ENCODE measurements at places on chromosomes 3 and 15.

- DNase-seq, result no peak
These were observed 22.1 kb downstream of the TYRO3 start for GRCh38 chr15:41581110-41581509.

DNA sequence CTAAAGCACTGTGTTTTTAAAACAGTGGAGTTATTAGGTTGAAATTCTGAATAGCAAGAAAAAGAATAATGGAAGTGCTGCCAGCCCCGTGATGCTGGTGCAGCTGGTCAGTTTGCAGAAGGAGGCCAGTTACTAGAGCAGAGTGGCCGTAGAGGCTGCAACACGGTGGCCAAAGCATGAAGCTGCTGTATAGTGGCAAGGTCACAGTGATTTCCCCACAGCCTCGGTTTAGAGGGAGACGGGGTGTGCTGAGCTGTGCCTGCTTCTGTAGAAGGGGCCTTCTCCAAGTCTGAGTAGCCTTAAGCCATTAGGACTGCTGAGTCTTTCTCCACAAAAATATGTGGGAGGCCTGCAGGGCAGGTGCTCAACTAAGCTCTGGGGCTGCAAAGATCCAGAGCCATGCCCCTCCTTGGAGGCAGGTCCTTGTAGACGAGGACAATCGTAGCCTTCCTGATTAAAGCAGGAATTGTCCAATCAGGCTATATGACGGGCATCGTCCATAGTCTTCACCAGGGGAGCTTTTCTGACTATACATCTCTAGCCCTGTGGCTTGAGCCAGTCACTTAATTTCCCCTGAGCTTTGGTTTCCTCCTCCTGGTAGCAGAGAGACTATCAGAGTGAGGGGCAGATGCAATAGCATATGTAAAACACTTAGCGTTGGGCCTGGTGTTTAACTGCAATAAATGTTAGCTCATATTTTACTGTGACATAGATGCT lies 151.6 kb downstream of the PGPEP1L start:
- DNase-seq, result no peak

DNA sequence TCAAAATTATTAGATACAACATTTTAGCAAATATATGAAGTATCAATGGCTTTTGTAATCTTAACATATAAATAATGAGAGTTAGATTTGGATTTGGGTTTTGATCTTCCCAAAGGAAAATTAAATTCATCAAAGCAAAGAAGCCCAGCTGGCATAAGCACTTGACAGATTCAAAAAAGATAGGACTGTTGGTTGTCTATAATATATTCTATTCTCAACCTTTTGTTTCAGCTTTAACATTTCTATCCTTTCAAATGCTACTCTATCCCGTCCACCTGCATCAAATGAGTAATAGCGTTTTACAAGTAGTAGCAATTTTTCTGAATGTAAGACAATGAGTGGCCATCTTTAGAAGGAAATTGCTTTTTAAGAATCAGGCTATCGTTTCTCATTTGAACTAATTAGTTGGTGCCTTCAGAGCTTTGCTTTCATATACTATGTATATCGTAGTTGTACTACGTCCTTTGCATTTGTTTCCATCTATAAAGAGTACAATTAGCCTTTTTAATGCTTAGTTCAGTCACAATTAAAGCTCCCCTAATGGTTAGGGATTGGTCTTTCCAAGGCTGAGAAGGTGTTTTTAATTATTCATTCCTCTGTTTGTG lies 278.0 kb downstream of the UBE2E2 start:
- no peak for DNase-seq

GRCh38 chr3:150453353-150453752 lies 45.3 kb downstream of the TSC22D2 start:
- DNase-seq, result no peak

DNA sequence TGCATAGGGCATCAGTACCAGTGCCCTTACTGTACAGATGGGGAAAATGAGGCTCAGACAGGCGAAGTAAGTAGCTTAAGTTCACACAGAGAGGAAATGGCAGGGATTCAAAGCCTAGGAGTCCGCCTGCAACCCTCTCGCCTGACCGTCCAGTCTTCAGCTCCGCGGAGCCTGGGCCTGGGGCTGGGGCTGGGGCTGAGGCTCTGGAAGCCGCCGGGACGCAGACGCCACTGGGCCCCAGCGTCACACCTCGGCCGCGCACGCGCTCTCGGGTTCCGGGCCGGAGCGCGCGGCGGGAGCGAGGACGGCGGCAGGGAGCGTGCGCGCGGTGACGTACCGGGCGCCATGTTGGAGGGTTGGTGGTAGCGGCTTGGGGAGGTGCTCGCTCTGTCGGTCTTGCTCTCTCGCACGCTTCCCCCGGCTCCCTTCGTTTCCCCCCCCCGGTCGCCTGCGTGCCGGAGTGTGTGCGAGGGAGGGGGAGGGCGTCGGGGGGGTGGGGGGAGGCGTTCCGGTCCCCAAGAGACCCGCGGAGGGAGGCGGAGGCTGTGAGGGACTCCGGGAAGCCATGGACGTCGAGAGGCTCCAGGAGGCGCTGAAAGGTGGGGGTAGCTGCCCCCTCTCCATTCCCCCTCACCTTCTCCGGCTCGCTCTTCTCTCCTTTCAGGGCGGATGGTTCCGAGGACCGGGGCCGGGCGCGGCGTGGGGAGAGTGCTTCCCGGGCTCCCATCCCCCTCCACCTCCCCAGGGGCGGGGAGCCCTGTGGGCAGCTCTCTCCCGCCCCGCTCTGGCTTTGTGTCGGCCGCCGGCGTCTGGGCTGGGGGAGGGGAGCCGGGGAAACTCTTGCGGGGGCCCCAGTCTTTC lies at the start of gene PPP4R2:
TSS of gene PPP4R2 (plus strand) at position 339 of the 861 bp plus-strand sequence. CDS start at position 566, 227 bp downstream.
- DNase-seq, result peak; percentile 33

GRCh38 chr3:194184801-194185200 lies 48.9 kb downstream of the HES1 start:
- no peak for DNase-seq

- DNase-seq, result no peak
These were observed 15.3 kb upstream of the DIS3L start for GRCh38 chr15:66278056-66278455.

DNA sequence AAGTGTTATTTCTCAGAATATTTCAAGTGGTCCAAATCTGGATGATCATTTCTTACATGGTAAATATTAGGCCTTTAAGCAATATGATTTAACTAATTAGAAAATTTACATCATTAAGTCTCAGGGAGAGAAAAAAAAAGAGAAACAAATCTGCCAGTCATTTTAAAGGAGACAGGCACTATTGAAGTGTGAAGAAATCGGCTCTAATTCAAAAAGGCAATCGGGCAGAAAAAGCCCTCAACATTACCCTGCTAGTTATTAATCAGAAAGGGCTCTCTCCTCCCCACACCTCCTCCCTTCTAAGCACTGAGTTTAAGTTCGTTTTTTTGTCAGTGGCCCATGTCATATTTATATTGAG lies 215.9 kb downstream of the MEIS2 start:
- DNase-seq, result no peak

GRCh38 chr3:194865615-194866014 lies 179.9 kb downstream of the FAM43A start:
- no peak for DNase-seq

GRCh38 chr3:26712211-26713026 lies 89.8 kb downstream of the LRRC3B start:
- no peak for DNase-seq

- DNase-seq, result no peak
These were observed 158.2 kb upstream of the TSC22D2 start for GRCh38 chr3:150249779-150250470.

DNA sequence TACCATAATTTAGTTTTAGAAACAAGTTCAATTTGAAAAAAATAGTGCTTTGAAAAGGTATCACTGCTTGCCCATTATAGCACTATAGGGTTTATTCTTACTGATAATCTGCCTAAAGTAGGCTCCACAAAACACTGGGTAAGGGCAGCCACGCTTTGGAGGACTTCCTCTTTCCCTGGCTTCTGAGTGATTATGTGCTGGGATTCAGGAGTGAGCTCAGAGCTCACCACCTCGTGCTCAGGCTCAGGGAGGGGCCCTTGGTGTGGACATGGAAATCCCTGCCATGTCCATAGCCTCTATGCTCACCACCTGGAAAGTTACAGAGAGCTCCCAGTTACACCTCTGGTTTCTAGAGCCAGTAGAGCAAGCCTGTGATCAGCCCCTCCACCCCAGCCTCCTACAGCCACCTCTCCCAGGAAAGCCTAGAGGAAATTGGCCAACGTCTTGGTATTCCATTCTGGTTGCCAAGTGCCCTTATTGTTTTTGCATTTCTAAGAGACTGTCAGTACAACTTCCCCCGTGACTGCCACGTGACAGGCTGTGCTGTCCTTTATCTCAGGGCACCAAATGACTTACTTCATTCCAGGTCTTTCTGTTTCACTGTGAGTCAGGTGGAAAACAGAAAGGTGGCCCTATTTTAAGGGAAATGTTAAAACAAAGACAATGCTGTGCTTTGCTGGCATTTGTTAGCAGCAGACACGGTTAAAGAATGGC lies 316.0 kb downstream of the RORA start:
- DNase-seq, result no peak

DNA sequence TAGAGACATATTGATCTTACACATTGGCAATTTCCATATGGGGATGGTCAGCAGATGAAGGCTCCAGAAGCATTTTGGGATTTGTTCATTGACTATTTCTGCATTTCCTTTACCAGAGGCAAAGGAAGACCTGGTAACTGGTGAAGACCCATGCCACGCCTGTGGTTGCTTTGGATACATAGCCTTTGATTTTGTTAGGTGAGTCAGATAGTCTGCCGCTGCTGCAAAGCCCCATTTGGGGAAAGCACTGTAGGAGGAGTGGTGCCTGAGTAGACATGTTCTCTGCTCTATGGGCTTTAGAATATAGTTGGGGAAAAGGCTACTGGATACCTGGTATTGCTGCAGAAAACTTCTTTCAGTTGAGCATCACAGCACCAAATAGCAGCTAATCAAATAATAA lies 56.8 kb downstream of the TFG start:
- DNase-seq, result no peak

GRCh38 chr3:194134231-194134756 lies 1.7 kb upstream of the HES1 start:
- DNase-seq, result no peak

DNA sequence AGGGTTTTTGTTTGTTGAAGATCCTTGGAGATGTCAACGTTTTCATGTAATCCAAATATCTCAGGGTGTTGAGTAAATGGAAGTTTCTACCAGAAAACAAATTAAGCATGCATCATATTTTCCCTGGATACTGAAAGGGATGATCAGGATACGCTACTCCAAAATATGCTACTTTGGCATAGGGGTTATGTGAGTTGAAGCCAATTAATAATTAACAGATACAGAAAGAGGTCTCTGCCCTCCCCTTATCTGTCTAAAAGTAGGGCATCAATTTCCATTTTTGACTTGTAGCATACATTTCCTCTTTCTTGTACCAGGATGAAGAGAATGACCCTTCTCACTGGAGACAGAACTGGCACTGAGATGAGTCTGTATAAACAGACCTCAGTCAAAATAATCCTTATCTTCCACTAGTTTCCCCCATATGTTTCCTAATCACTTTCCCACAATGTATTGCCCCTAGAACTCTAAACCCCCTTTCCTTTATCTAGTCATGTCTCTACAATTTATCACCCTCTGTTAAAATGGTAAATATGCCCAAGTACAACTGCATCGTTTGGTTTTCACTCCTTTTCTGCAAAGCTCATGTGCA lies 17.4 kb upstream of the ASB14 start:
- DNase-seq, result no peak

DNA sequence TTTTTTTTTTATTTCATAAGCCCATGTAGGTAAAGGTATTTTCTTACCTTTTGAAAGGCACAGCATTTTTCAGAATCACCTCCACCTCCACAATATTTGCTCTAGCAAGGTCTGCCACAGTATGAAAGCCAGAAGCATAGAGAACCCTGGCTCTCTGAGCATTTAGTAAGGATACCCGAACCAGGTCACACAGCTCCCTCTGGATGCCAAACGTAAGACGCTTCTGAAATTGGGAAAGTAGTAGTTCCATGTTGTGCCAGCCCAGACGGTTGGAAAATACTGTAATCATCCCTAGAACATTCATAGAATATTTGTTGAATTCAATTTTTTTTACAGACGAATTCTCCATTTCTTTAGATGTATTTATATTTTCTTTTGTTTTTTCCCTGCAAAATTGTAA lies 52.4 kb downstream of the POLQ start:
- DNase-seq, result no peak

GRCh38 chr3:36548712-36549111 lies 168.4 kb downstream of the STAC start:
- DNase-seq, result no peak

GRCh38 chr15:61327019-61327631 lies 98.0 kb upstream of the RORA start:
- no peak for DNase-seq

- DNase-seq, result no peak
These were observed 140.2 kb downstream of the GMNC start for GRCh38 chr3:190722181-190722905.

DNA sequence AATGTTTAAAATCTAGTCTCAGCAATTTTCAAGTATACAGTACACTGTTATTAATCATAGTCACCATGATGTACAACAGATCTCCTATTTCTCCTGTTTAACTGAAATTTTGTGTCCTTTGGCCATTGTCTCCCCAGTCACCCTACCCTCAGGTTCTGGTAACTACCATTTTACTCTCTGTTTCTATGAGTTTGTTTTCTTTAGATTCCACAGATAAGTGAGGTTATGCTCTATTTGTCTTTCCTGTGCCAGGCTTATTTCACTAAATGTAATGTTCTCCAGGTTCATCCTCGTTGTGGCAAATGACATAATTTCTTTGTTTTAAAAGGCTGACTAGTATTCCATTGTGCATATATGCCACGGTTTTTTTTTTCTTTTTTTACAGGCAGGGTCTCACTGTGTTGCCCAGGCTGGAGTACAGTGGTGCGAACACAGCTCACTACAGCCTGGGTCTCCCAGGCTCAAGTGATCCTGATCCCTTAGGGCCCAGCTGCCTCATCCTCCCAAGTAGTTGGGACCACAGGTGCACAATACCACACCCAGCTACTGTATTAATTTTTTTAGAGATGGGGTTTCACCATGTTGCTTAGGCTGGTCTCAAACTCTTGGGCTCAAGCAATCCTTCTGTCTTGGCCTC lies 50.0 kb downstream of the RAB7A start:
- no peak for DNase-seq

- no peak for DNase-seq
These were observed 22.3 kb downstream of the KCNAB1 start for GRCh38 chr3:156142702-156143101.

GRCh38 chr3:45120359-45121158 lies 25.6 kb downstream of the CDCP1 start:
- DNase-seq, result no peak

DNA sequence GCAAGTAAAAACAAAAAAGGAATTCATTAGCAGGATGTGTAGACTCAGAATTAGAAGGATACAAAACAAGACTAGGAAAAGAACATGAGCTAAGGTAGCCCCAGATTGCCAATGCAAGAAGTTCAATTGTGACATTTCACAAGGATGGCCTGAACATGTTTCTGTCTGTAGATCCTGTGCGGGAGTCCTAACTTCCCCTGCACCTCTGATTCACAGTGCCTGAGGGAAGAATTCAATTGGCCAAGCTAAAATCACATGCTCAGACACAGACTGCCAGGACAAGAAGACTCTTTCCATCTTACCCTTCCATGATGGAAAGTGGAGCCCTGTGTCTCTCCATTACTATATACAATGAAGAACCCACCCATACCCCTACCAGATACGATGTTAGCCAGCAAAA lies 251.5 kb downstream of the KCNH8 start:
- DNase-seq, result no peak
